Pons (tissue), 1 donor: ENCODE measurements at places on chromosomes 12 and 14.

- DNase-seq, result no peak
These were observed 129.7 kb downstream of the PAX9 start for GRCh38 chr14:36791402-36791801.

- DNase-seq, result no peak
These were observed 67.9 kb upstream of the FBRSL1 start for GRCh38 chr12:132422040-132422380.

DNA sequence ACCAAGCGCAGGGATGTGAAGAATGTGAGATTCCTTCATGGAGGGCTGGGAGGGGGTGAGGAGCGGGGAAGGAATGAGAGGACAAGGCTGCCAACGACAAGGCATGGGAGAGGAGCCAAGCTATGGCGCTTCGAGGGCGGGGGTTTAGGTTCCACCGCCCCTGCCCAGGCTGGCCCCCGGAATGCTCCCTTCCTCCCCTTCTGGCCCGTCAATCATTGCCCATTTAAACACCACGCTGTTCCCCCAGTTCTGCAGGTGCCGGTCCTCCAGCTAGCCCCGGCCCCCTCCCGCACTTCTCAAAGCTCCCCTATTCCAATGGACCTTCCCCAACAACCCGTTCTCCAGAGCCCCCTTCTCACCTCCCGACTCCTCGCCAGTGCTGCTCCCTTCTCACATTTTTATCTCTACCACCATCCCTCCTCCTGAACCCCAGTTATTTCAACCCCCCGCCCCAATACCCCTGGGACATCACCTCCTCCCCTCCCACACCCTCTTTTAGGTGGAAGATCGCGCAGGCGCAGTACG lies 428 bp downstream of the RNF41 start:
- peak; percentile 36 for DNase-seq

DNA sequence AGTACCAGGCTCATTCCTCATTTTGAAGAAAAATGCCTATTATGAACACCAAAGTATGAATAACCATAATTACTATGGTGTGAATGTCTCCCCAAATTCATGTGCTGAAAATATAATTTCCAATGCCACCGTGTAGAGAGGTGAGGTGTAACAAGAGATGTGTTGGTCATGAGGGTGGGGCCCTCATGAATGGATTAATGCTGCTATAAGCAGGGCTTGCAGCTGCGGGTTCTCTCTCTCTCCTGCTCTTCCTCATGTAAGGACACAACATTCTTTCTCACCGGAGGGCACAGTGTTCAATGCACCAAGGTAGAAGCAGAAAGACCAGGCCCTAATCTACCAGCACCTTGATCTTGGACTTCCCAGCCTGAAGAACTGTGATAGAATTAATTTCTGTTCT lies 70.0 kb downstream of the TMTC1 start:
- no peak for DNase-seq

DNA sequence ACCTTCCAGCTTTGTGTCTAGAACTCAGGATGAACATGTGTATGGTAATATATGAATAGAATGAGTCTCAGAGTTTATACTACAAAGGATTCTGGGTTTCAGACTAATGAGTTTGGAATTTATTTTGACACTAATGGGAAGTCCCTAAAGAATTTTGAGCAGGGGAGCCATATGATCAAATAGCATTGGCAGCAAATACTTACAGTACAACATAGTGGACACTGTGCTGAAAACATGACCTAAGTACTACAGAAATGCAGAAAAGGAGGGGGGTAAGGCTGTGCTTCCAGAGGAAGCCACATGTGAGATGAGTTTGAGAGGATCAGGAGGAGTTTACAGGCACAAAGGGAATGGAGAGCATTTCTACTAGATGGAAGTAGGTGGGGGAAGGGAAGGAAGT lies 225.8 kb downstream of the C12orf42 start:
- no peak for DNase-seq

- DNase-seq, result peak; percentile 81
These were observed 516 bp downstream of the PCBP2 start for GRCh38 chr12:53452159-53453077.

GRCh38 chr12:127162902-127163301 lies 1104.1 kb upstream of the TMEM132C start:
- no peak for DNase-seq

GRCh38 chr14:85417396-85417795 lies 112.5 kb upstream of the FLRT2 start:
- DNase-seq, result no peak

DNA sequence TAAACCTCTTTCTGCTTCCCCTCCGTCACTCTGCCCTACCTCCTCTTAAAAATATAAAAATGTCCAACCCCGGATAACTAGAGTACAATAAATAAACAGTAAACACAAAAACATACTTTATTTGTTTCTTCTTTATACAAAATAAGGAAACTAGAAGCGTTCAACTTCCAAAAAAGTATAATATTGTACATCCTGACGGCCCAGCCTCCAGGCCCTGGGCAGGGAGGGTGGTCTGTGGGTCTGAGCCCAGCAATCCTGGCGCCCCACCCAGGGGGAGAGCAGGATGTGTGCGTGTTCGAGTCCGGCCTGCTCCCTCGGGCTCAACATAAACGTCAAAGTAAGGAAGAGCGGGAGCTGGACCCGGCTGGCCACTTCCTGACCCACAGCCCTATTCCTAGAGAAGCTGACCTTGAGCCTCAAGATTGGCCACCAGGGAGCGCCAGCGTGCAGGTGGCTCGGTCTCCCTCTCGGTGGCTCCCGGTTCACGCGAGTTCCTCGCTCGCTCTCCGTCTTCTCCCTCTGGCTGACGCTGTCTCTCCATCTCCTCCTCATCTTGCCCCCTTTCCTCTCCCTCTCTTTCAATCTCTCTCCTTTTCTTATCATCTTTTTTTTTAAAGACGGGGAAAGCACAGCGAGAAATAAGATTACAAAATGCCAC lies 9.4 kb downstream of the LHX5 start:
- DNase-seq, result peak; percentile 61

GRCh38 chr12:65656156-65656882 lies 168.0 kb upstream of the HMGA2 start:
- no peak for DNase-seq

DNA sequence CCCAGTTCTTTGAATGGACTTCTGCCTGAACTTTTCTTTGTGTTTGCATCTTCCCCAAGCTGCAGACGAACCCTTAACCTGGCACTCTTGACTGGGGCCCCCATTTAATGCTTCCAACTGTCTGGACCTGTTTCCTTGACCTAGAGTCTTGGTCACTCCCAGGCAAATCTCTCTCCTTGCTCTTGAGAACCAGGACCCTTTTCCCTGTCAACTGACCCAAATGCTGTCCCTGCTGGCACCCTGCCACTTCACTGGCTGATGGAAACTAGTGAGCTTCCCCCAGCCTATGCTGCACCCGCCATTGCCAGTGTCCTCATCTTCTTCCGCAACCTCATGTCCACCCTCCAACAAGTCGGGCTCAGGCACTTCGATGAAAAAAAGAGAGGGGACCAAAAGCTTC lies 79.5 kb downstream of the PRIMA1 start:
- DNase-seq, result no peak

DNA sequence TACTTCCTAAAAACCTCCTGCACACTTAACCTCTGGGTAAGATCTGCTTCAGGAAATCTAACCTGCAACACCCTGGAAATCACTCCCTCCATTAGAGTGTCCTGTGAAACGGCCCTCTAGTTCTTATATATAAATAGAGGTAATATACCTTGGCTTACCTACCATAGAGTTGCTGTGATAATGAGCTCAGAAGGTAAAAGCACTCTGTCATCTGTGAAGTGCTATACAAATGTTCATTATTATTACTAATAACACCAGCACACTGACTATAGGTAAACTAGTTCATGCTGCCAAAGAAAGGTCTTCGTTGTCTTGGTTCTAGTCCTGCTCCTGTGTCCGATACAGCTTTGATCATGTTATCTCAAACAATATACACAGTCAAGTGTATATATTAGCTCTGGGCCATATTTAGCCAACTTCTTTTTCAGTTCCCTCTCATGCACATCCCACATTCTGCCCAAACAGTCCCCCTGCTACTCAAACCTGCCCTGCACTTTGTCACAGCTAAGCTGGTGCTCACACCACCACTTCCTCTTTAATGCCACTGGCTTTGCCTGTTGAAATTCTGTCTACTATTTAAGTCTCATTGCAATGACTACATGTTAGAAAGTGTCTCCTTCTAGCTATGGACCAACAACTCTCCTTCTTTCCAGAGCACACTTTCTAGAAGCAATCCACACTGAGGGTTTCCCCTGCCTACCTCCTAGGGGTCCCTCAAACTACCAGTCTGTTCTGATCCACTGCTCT lies 5.1 kb downstream of the E2F7 start:
- DNase-seq, result peak; percentile 45

GRCh38 chr12:47184813-47185212 lies 105.1 kb upstream of the AMIGO2 start:
- no peak for DNase-seq

- peak; percentile 84 for DNase-seq
These were observed 10.0 kb downstream of the TUBA1B start for GRCh38 chr12:49121047-49121696.

GRCh38 chr12:54565310-54565985 lies 16.0 kb downstream of the PDE1B start:
- no peak for DNase-seq

- no peak for DNase-seq
These were observed 22.2 kb upstream of the DIP2B start for GRCh38 chr12:50482571-50482970.

DNA sequence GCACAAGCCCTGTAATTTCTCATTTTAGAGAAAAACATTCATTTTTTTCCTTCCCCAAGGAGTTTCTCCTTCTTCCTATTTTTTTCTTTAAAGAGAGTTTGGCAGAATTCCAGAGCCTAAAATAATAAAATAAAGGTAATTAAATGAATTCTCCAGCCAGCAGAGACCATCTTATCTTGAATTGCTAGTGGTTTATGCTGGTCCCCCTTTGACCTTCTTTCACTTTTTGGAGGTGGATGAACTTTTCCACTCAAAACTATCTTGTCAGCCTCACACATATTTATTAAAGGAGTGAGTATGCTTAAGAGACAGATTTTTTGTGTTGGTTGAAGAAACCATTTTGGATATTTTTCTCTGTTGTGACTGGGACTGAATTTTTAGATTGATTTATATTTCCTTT lies 47.6 kb downstream of the ADIPOR2 start:
- DNase-seq, result no peak

DNA sequence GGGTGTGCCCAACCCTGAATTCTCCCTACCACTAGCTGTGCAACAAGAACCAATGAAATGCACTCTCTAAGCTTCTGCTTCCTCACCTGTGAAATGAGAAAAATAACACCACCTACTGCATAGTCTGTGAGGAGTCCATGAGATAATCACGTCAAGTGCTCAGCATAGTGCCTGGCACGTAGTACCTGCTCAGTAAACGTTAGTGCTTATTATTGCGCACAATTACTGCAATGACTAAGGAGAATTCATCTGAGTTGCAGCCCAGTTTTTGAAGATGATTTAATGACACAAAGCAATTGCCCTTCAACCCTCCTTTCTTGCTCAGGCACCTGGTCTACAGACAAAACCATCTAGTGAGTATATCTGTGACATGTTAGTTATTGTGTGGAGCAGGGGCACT lies 8.8 kb downstream of the VDR start:
- no peak for DNase-seq

- DNase-seq, result no peak
These were observed 59.2 kb downstream of the TMEM30B start for GRCh38 chr14:61221906-61222305.

GRCh38 chr12:26122681-26123481 lies 2.0 kb downstream of the BHLHE41 start:
- no peak for DNase-seq

DNA sequence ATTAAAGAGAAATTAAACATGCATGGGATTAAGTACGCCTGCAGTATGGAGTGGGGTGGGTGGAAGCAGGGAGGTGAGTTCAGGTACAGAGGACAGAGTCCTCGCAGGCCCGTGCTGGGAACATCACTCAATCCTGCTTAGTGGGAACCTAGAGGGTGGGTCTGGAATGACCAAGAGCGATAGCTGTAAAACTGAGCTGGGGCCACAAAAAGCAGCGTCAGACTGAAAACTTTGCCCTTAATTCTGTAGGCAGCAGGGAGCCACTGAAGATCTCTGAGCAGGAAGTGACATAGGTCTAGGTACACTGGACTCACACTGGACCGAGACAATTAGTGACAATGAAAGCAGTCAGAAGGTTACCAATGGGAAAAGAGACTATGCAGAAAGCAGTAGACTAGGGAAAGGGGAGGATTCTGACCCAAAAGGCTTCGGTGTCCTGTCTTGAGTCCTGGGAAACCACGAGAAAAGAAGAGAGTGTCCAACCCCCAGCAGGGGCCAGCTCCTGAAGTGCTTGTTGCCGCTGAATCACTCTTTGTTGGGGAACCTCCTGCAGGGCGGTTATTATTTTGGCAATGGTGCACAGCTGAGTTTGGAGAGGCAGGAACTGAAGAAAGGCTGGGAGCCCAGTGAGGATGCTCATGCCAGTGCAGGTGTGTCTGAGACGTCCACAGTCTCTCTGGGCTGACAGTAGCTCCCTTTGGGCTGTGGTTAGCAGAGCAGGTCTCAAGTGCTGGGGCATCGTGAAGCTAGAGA lies 97.4 kb downstream of the PLXNC1 start:
- no peak for DNase-seq

DNA sequence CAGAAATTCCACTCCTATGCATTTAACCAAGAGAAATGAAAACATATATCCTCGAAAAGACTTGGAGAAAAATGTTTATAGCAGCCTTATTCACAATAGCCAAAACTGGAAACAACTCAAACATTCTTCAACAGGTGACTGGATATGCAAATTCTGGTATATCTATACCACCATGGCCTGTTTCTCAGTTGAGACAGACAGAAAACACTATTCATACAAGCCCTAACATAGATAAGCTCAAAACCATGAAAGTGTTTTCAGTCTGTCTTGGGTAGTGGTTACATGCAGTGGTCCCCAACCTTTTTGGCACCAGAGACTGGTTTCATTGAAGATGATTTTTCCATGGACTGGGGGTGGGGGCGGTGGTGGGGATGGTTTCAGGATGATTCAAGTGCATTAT lies 83.8 kb downstream of the SRGAP1 start:
- no peak for DNase-seq

- no peak for DNase-seq
These were observed 1.4 kb upstream of the FBXL14 start for GRCh38 chr12:1595690-1596347.
